AG08395 (cell line): ENCODE measurements at places on chromosomes 7 and 10.

DNA sequence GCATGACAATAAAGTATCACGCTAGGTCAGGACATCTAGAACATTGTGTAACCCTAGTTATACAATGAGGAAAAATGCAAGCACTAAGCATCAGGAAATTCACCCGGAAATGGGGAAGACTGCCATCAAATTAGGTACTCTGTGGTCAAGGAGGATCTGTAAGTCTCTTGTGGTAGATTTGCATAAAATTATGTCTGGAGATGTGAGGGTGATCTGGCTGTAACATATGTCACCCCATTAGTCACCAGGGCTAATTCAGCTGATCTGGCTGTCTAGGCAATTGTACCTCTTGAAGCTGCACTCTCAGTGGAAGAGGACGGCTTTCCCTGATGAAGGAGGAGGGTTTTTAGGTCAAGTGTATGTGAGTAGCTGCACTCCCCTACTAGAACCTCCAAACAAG lies 14.8 kb downstream of the AKR1D1 start:
- no peak for DNase-seq

DNA sequence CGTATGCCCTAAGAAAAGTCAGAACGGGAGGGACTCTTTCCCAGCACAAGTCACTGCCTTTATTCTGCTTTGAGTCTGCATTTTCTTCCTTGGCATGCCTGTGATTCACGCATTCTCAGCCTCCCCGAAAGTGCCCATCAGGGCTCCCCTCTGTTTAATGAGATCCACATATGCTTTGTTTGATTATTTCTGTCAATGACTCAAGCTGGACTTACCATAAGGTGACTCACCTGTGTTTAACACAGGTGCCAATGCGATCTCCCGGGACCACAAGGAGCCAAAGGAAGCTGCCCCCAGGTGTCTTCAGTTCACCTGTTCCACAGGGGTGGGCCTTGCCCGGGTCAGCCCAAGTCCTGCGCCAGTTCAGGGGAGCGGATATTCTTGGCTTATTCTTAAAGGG lies 386.0 kb upstream of the SHH start:
- no peak for DNase-seq

GRCh38 chr10:100836891-100837290 lies 75.9 kb upstream of the SLF2 start:
- no peak for DNase-seq

- no peak for DNase-seq
Measured at GRCh38 chr10:98582363-98582762, 135.6 kb upstream of the HPS1 start.

DNA sequence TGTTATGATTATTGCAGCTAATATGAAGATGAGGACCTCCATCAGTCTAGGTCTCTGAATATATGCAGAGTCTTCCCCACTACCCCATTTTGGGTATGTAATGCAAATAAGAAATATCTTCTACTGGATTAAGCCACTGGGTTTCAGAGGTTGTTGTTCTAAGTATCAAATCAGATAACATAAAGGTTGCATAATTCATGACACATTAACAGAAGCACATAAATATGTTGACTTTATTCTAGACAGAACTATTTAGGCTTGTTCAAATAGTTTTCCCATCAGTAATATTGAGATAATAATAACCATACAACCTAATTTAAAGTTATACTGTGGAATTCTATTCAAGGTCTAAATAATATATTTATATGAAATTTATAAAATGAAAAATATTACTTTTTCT lies 157.1 kb downstream of the ETV1 start:
- DNase-seq, result no peak

GRCh38 chr10:8794860-8795259 lies 740.4 kb downstream of the GATA3 start:
- no peak for DNase-seq

GRCh38 chr10:84311576-84311975 lies 16.8 kb upstream of the CCSER2 start:
- DNase-seq, result no peak

DNA sequence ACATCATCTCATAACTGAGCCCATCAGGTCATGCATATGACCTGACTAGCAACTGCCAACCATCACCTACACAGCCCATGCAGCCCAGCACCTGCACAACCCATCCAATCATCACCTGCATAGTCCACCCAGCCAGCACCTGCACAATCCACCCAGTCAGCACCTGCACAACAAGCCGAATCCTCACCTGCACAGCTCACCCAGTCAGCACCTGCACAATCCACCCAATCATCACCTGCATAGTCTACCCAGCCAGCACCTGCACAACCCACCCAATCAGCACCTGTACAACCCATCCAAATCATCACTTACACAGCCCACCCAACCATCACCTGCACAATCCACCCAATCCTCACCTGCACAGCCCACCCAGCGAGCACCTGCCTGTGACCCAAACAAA lies 33.4 kb upstream of the WDFY4 start:
- DNase-seq, result no peak

DNA sequence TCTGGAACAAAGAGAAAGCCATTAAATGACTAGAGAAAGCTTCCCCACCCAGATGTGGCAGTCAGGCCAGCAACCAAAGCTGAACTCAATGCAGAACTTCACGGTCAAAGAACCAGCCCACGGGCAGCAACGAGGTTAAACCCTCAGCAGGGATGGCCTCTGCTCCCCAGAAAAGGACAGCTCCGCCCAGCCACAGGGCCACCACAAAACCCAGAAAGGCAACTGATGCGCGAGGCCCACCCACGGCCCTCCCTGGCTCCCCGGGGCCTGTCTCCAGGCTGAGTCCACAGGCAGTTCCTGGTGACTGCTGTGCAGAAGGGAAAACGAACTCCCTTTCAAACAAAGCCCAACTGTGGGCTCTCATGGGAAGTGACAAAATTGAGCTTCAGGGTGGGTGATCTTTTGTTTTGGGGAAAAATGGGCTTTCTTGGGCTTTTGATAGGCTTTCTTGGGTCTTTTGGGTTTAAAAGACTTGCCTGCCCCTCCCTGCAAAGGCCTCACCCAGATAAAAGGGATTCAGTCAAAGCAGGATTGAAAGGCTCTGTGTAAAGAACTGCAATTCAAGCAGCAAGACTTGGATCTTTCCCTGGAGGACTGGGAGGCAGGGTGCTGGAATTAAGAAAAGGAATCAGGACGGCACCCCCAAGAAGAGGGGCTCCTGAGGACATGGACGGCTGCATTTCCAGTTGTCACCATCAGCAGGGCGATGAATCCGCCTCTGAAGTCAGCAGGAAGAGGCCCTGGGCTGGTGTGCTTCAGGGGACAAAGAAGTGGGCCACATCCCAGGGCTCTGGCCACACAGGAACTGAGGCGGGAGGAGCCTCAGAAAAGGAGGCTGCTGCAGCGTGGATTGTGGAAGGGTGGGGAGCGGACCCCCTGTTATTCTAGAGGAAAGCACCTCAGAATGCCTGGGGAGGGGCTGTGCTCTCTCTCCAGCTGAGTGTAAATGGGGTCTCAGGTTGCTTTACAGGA lies 209.9 kb downstream of the USP6NL start:
- DNase-seq, result no peak

- peak; percentile 65 for DNase-seq
Measured at GRCh38 chr10:119139464-119140067, 25.9 kb downstream of the SFXN4 start.

DNA sequence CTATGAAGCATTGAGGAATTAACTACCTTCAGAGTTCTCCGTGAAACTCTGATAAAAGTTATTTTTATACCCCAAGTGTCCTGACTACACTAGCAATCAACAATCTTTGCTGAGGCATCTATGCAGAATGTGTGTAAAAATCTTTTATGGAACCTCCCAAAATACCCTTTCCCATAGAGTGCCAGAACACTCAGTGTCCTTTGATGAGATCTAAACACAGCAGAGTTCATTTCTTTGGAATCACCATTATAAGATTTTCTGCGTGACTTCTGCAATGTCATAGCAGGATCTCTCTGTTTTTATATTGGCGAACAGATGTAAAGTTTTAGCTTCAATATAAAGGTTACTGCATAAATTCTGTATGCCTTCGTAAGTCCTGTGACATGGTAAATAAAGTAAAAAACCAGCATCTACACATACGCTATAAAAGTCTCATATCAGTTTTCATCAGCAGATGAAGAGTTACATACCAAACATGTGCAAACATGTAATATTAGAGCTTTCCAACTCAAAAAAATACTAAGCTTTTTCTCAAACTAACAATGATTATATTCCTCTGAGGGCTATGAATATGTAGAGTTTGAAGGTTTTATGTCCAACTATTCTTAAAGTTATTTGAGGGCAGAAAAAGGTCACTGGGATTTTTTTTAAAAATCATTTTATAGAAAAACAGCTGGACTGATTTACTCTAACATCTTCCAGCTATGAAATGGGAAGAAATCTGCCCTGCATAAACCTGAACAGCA lies 67.2 kb downstream of the SKIDA1 start:
- no peak for DNase-seq

DNA sequence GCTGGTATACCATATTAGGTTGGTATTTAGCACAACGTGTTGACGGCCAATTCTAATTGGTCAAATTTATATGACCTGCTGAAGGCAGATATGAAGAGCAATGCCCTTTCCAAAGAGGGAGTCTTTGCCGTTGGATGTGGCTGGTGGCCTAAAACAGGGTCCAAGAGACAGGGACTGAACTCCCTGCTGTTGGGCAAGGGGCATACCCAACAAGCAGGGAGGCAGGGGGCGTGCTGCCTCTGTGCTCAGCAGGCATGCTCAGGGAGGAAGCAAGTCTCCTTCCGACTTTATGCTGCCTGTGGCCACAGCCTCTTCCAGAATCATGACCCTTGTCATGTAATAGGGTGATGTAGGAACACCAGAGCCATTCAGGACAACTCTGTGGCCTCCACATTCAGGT lies 167.7 kb upstream of the NPVF start:
- no peak for DNase-seq

DNA sequence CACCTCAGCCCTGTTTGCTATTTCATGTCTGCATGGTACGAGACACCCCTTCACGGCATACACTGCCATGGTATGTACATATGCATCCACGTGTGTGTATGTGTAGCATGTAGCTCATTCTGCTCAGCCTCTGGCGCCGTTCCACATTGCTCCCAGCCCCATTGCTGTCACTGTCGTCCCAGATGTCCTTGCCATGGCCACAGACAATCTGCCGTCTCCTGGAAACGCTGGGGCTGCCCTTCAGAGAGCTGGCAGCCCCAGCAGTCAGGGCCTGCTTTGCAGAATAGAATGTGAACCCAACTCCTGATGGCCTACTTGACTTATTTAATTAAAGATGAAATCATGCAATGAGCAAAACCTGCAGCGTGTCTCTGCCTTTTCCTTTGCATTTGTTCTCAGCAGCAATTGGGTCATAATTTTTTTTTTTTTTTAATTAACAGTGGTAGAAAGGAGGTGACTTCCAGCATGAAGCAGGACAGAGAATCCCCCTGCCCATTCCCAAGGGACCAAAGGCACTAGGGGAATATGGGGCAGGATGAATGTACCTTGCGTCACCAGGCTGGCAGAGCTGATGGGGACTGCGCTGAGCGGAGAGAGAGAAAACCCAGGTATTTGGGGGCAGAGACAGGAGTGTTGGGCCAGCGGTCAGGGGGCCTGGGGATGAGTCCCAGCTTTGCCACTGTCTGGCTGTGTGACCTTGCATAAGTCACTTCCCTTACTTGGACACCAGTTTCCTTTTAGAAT lies 49.2 kb downstream of the CHST3 start:
- no peak for DNase-seq

GRCh38 chr7:135919071-135919841 lies 57.9 kb downstream of the MTPN start:
- DNase-seq, result no peak

GRCh38 chr10:110544958-110545537 lies 22.4 kb upstream of the SMC3 start:
- peak; percentile 22 for DNase-seq

GRCh38 chr10:130013335-130014262 lies 49.5 kb upstream of the EBF3 start:
- DNase-seq, result peak; percentile 85

DNA sequence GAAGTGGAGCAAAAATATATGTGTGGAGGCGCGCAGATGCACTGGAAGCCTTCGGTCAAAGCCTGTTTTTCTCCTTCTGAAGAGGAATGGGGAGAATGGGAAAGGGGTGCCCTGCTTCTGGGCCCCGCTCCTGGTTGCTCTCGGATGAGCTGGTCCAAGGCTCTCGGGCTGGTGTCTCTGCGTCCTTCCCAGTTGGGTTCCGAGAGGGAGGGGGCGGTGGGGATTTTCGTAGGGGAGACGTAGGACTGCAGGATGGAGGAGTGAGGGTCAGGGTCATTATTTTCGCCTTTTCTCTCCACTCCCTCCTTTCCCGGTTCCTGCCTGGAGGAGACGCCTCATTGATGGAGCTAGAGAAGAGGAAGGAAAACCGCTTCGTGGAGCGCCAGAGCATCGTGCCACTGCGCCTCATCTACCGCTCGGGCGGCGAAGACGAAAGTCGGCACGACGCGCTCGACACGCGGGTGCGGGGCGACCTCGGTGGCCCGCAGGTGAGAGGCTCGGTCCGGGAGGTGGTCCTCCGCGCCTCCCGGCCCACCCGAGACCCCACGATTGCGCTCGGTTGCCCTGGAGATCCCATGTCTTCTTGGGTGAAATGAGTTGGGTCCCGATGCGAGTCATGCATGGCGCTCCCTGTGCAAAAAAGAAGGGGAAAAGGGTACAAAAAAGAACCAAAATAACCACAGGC lies 790 bp downstream of the ADAM22 start:
- DNase-seq, result no peak

DNA sequence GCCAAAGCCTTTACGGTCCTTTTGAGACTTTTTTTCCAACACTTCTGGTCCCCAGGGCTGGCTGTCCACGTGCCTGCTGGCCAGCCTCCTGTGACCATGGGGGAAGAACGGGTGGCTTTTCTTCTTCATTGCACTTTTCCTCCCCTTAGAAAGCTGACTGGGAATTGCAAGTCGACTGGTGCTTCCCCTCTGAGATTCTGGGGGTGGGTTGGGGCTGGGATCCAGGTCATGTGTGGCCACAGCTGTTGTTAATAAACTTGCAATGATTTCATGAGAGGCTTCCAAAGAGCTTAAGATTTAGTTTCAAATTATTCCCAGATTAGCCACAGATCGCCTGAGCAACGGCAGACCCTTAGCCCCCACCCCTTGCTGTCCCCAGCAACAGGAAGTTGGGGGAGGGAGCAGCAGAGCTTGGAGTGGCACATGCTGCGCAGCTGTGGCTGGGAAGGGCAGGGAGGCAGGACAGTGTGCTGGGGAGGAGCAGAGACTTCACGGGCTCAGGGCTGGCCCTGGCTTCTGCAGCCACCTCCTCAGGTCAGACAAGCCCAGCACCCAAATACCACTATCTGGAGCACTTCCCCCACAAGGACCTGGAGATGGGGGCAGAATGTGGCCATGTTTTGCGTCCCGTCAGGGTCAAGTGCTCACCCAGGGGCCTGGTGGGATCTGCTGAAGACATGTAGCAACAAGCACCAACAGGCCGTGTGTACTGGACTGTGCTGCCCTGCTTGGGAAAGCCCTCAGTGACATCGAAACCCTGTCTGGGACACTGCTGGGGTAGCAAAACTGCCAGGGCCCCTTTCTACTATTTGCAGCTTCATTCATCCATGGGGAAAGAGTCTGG lies 147.1 kb downstream of the RNF216 start:
- DNase-seq, result peak; percentile 82

DNA sequence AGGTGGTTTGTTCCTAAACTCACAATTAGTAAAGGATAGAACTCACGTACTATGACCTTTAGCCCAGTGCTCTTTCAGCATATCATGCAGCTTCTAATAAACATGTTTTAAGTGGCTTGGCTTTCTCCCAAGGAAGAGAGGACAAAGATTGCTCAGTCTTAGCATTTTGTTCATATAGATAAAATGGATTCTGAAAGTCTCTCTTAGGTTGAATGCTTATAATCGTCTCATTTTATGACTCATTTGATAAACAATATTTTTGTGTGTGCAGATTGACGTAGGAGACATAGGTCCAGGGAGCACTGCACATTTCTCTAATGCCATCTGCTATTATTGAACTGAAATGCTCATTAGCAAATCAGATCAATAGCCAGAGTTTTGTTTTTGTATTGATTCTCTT lies 44.8 kb downstream of the GNAT3 start:
- DNase-seq, result no peak
